Endodermal cell (in vitro differentiated cells): ENCODE measurements at places on chromosomes 12 and 14.

DNA sequence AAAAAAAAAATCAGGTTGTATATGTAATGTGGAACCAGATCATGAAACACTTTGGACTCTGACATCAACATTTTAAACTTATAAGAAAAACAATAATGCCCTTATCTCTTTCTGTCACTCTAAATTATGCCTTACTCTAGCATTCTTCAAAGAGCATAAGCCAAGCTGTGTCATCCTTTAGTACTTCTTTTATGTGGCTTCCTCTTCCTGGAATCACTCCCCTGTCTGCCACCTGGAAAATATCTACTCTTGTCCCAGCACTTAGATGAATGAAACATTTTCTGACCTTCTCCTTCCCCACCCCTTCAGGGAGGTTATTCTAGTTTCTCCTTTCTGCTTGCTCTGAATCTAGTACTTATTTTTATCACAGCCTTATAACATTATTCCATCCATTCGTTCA is 101.2 kb downstream of the CNTN1 start:
- DNase-seq, result no peak

DNA sequence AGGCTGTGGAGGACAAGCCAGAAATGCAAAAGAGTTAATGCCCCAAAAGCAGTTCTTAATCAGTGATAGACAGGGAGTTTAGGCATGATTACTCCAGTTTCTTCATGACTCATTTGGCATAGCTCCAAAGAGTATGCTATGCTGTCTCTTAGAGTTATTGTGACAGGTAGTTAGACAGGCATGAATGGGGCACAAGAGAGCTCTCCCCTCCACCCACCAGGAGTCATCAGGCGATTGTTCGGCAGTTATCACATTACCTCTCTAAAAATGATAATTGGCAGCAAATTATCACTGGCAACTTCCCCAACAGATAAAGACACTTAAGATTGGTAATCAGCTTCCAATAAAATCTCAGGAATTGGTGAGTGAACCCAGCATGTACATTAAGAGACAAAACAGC is 320.1 kb downstream of the DAD1 start:
- no peak for DNase-seq

GRCh38 chr14:29168149-29168548 is 401.6 kb downstream of the FOXG1 start:
- DNase-seq, result peak; percentile 79

- no peak for DNase-seq
Observed at GRCh38 chr12:71440345-71440762, 756 bp downstream of the LGR5 start.

DNA sequence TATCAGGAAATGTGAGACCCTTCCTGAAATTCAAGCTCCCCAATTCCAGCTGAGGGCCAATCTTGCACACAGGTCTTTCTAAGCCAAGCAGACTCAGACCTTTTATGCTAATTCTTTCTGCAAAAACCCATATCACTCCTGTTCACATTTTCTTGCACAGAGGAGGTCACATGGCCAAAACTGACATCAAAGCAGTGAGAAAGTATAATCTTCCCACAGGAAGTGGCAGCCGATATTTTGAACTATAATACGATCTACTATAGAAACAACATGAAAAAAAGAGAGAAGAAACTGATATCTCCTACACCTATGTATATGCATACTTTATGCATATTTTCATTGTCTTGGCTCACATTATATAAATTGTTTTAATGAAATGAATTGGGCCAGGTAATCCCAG is 132.9 kb upstream of the SSTR1 start:
- no peak for DNase-seq

DNA sequence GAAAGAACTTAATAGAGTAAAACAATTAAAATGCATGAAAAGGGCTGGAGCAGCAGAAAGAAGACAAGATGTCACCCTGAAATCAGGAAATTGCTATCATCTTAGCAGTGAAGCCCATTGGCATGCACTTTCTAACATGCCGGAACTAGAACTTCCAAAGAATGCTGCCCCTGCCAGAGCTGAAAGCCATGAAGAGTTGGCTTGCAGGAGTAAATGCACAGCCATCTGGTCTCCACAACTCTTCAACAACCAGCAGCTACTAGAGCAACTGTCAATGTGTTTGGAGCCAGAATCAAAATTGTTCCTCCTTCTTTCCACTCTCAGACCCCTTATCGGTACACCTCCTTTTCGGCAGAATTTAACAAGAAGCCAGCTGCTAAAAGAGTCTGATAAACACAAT is 414.1 kb downstream of the KCNH5 start:
- no peak for DNase-seq

DNA sequence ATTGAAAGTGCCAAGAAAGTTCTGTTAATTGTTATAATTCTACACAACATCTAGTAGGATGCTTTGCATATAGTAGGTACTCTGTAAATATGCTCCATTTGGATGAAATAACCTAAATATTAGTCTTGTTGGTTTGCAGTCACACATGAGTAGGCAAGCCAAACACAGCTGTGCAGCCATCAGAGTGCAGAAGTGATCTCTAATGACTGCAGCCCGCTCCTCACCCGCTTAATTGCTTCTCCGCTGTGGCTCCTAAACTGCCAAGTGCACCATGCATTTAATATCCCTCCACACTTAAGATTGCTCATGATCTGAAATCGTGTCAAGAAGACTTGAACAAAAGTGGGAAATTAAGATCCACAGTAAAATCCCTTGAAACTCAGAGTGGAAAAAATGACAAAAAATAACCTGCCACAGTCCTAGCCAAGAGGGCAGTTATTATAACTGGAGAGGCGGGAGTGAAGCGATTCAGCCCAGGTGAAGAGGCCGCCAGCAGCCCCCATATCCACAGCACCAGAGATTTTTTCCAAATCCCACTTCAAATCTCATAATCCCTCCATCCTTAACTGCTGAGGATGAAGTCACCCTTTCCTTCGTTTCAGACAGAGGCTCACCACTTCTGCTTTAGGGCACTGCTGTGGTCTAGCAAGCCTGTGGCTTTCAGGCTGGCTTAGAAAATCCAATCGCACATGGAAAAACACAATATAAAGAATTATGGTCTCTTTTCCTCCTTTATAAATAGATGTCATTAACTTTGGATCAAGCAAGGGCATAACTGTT is 69.5 kb downstream of the TMEM30B start:
- no peak for DNase-seq

GRCh38 chr14:50344876-50345563 is 32.9 kb downstream of the DMAC2L start:
- no peak for DNase-seq

GRCh38 chr12:44848703-44849085 is 27.4 kb downstream of the NELL2 start:
- DNase-seq, result no peak

GRCh38 chr12:94458877-94459727 is 565 bp downstream of the CEP83 start:
- DNase-seq, result no peak

DNA sequence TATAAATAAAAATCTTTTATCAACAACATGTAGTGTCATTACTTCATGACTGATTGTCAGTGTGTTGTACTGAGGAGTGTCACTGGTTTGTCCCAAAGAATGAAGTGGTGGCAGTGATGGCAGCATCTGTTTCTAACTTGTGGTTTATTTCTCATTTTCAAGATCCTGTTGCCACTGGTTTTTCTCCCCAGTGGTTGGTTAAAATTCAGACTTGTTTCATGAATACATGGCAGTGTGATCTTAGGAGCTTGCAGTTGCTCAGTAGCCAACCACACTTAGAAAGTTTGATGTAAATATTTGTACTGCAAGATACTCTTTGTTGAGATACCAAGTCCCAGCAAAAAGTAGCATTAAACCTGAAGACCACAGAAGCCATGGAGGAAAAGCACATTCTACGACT is 69.8 kb downstream of the PLEKHA5 start:
- no peak for DNase-seq
